Hindlimb muscle (tissue), 1 donor: ENCODE measurements at places on chromosomes 5 and 9. TPM values are rescaled to one million over a fixed set of nuclear protein-coding genes. Genes with fewer than 3 reads are reported as not detected.

PPP1R26 gene
- polyA plus RNA-seq = 14.3 TPM

ZNF354B gene
- 13.9 TPM for polyA plus RNA-seq

FOXI1 gene
- polyA plus RNA-seq = not detected

MYMK gene
- 82.7 TPM for polyA plus RNA-seq

PRELID2 gene
- 3.1 TPM for polyA plus RNA-seq

SLC31A2 gene
- 3.3 TPM for polyA plus RNA-seq

- no peak for DNase-seq
Observed at GRCh38 chr9:95104980-95105379, 212.5 kb downstream of the FANCC start.

- no peak for DNase-seq
Observed at GRCh38 chr5:132428484-132429462, 59.3 kb downstream of the SLC22A5 start.

DNA sequence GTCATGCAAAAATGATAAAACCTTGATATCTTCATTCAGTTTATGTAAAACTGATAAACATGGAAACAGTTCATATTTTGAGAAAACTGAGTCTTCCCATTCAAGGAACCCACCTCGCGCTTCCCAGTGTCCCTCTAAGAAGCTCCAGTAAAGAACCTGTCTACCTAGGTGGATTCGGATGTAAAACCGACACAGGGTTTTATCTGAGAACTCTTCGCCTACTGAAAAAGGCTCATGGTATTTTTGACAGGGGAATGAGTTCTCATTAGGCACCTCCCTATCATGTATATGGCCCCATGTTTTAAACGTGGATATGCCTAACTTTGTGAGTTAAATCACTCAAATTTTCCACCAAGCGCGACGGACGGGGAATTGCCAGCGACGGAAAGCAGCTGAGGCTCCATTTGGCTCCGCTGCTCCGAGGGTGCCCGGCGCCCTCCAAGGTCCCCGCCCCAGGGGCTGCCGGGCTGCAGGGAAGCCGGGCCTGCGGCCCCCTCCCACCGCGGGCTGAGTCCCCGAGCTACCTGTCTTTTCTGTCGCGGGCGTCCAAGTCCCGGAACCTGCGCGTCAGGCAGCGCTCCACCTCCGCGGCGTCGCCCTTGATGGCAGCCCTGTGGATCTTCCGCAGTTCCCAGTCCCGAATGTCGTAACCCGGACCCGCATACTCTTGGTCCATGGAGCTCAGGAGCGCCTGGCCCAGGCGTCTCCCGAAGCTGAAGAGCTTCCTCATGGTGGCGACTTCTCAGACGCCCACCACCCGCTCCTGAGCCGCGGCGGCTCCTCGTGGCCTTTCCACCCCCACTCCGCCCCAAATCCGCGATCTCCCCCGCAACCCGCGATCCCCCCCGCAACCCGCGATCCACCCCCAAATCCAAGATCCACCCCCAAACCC is 594 bp downstream of the ANKRD18A start:
- DNase-seq = no peak

GRCh38 chr5:78929833-78930232 is 55.3 kb downstream of the ARSB start:
- DNase-seq = no peak

DNA sequence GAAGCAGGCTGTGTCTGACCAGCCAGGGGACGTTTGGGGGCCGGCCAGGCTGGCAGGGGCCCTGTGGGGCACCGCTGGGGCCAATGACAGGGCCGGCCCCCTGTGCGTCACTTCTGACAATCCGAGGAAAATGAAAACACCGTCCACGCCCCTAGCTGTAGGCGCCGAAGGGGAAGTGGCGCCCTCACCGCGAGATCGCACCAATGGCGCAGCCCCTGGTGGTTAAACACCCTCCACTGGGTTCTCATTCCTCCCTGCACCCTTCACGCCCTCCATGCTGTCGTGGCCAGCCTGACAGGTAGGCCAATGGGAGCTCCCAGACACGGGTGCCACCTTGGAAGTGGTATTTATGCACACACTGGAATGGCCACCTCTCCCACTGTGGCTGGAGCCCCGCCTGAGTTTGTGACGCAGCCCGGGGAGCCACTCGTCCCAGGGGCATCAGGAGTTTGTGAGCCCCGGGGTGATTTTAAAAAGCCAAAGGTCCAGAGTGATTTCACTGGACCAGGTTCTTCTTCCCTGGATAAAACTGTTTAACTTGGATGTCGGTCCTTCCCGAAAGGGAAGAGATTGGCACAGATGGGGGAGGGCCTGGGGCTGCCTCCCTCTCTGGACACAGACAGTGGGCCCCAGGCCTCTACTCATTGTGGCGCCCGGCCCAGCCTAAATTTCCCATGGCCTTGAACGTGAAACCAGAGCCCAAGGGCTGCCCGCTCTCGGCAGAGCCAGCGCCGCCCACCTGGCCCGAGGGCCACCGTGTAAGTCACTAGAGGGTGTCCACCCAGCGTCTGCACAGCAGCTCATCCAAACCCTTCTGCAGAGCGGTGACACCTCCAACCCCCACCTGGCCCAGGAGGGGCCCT is 49.7 kb downstream of the NKD2 start:
- DNase-seq = no peak
